Amygdala (tissue), 56 donors: ENCODE measurements at places on chromosomes 4 and X.

DNA sequence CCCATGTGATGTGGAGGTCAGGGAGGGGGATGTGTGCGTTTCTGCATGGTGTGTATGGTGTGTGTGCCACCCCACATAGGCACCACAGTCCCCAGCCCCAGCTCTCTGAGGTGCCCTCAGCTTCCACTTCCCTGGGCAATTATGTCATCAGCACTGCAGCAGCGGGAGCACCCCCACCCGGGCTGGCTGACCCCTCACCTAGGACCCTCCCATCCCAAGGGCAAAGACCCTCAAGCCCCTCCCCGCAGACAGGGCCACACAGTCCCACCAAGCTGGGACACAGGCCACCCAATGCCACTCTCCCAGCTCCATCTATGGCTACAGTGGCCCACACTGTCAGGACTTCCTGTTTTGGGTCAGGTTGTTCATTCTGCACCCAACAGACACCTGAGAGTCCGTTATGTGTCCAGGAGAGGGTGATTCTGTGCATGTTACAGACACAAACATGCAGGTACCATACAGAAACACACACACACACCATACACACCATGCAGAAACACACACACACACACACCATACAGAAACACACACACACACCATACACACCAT, 75.2 kb downstream of the JAKMIP1 start:
- no peak for DNase-seq

DNA sequence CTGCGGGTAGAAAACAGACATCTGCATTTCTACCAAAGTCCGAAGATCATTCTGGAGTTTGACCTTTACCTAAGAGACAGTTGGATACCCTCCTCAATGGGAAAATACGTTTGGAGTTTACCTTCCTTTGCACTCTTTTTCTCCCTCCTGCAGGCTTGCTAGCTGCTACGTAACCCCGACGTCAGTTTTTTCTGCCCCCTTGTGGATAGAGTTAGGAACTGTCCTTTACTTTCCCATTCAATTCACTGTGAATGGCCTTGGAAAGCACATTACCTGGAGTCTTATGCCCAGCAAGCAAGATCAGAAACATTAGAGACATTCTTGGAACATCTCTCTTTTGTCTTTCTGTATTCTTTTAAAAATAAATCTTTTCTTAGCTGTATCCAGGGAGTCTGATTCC, 250.7 kb downstream of the NAP1L3 start:
- DNase-seq, result no peak

- no peak for DNase-seq
These were observed 43.1 kb upstream of the FGF2 start for GRCh38 chr4:122783301-122784215.

- DNase-seq, result no peak
These were observed 20.9 kb upstream of the MSANTD1 start for GRCh38 chr4:3227878-3228675.

- no peak for DNase-seq
These were observed 55.5 kb downstream of the SMIM20 start for GRCh38 chr4:25969374-25970155.

GRCh38 chr4:41693629-41694028, 54.9 kb downstream of the PHOX2B start:
- no peak for DNase-seq

DNA sequence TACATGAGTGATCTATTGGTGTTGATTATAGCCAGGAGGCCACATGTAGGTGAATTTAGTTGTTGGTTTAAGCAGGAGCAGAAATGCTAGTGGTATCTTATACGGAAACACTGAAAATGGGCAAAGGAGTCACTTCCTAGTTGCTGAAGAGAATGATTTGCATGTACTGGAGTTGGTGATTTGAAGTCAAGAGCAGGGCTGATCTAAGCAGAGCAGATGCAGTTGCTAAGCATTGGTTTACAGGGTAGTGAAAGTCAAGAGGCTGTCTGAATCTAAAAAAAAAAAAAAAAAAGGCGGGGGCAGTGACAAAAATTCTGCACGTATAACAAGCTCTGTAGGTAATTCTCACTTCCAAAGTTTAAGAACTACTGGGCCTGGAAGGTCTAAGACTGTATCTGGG, 90.4 kb upstream of the HPRT1 start:
- no peak for DNase-seq

DNA sequence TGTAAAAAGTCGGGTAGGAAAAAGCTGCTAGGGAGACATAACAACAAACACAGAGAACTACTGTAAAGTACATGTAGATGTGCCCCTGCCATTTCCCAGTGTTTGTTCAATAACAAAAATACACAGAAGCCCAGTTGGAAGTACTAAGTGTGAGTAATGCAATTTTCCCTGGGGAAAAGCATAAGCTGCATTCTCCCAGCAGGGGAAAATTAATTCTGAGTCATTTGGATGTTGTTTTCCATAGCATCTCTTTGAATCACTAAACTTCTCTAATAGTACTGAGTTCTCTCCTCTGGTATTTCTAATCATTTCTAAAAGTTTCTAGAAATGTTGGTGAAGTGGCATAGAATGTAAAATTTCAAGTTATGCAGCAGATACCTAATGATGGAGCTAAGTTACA, 1114.9 kb downstream of the C4orf33 start:
- no peak for DNase-seq

DNA sequence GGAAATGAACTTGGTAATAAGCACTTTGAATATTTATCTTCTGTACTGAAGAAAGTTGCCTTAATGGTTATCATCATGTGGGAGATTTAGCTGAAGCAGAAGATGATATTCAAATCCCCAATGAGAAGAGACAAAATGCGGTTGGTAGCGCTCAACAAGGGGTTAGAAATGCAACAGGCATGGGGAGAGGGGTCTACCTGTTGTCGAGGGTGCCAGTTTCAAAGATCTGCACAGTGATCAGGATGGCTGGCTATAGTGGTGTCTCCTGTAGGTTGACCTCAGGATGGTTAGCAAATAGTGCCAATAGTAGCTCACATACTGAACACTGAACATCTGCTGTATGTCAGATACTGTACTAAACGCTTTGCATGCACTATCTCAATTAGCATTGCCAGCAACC, 7.0 kb upstream of the HS6ST2 start:
- DNase-seq, result no peak

DNA sequence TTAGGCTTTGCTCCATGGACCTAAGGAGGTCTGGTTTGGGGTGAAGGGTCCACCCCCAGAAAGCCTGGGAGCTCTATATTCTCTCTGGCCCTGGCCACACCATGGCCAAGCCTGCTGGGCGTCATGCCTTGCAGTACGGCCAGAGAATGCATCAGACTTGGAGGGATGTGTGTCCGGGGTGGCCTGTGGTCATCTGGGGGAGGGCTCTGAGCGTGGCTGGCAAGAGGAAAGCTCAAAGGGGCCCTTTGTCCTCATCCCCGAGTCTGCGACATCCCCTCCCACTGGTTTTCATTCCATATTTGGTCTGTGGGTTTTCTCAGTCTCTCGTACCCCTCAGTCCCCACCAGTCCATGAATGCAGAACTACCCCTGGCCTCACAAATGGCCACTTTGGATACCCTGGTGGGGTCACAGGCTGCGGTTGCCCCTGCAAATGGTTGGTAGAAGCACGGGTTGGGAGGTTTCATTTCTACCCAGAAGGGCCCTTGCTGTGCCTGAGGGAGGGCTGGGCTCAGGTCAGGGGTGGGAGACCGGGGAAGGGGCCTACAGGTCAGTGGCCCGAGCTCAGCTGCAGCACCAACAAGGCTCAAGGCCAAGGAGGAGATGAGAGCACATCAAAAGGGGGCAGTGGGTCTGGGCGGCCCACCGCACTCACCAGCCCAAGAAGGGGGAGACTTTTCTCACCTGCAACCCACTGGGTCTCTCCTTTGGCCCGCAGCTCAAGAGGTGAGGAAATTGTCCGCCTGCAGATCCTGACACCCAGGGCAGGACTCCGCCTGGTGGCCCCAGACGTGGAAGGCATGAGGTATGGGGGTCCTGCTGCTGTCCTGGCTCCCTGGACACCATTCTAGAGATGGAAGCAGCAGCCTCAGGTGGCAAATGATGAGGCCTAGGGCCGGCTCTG, 30.2 kb downstream of the ZNF185 start:
- peak; percentile 41 for DNase-seq

DNA sequence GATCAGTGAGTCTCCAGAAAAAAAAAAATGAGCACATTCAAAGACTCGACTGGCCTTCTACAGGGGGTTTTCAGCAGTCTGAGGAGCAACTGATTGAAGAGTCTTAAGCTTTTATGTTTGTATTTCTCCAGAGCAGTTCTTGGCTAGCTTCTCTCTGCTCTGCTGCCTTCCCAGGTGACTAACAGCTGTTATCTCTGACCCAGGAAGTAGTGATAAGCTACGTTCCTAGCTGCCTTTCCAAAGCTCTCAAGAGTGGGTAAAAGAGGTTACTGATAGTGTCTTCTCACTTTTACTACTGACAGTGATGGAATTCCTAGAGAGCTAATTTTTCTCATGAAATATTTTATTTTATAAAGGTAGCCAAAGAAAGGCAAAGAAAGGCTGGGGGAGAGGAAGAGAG, 66.6 kb downstream of the ENOX2 start:
- DNase-seq, result no peak

- DNase-seq, result no peak
These were observed 29.8 kb downstream of the OPHN1 start for GRCh38 chrX:68403522-68403921.

DNA sequence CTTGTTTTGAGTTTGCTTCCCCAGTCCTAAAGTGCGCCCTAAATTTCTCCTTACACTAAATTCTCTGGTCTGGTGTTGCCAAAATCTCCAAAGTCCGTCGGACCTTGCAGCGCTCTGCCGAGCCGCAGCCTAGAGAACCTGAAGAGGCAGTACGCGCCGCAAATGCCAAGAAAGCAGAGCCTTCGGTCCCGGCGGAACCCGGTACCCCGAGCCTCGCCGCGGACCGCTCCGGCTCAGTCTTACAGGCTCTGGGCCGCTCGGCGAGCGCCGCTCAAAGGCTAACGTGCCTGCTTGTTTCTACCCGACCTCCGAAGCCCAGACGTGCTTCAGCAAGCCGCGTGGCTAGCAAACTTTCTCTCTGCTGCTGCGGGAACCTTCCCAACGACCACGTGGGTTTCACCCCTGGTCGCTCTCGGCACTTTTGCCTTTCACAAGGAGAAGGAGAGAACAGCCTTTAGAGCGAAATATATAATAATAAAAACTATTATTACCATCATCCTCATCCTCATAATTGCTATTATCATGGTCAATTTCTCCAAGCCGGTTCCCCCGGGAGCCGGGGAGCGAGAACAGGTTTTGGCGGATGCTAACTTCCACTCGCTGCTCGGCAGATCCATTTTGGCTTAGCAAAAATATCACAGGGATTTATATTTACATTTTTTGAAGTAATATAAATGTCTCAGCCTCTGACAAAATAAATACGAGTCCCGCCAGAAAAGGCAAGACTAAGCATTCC, 2.2 kb upstream of the HTR2C start:
- no peak for DNase-seq

- no peak for DNase-seq
These were observed 8.9 kb upstream of the ADGRG4 start for GRCh38 chrX:136291824-136292223.

DNA sequence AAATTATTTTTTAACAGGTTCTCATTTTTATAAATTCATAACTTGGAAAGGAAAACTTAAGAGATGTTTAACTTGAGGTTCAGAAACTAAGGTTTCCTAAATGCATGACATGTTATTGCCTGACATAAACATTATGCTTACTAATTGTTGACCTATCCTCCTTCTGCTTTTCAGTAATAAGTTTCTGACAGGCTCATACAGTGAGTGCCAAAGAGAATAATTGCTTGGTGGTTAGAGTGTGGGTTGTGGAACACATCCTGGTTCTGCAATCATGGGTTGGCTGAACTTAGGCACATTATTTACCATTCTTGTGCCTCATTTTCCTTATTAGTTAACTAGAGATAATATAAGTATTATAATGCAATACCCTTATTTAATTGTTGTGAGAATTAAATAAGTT, 56.5 kb downstream of the BMPR1B start:
- no peak for DNase-seq

DNA sequence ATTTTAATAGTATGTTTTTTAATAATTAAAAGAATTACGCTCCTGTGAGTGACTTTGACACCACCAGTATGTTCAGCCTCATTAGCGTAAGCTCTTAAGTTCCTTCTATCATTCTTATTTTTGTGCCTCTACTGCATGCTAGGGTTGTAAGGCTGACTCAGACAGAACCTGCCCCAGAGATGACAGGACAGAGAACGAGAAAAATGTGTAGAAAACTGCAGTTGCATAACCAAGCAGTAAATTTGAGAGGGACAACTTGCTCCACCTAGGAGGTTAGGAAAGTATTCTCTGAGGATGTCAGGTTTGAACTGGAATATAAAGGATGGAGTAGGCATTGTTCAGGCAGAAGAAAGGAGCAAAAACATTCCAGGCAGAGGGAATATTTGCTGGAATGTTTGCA, 98.7 kb downstream of the NFKB1 start:
- DNase-seq, result no peak

DNA sequence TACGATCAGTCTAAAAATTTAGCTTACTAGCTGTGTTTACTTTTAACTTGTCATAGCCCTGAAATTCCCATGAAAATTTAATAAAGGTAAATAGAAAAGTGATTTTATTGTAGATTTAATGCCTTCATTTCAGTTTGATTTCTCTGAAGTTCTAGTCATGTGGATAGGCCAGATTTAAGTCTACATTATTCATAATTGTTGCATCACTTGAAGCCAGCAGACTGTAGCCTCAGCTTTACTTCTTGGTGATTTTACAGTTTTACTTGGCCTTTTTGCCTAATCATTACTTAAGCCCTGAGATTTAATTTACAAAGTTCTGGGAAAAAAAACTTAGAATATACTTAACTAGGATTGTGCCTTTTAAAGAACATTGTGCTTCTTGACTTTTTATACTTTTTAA, 73.5 kb upstream of the FHDC1 start:
- no peak for DNase-seq

- DNase-seq, result no peak
These were observed 81.2 kb upstream of the PRSS48 start for GRCh38 chr4:151195801-151196200.

- DNase-seq, result no peak
These were observed 8.8 kb upstream of the BMP2K start for GRCh38 chr4:78767350-78767749.

DNA sequence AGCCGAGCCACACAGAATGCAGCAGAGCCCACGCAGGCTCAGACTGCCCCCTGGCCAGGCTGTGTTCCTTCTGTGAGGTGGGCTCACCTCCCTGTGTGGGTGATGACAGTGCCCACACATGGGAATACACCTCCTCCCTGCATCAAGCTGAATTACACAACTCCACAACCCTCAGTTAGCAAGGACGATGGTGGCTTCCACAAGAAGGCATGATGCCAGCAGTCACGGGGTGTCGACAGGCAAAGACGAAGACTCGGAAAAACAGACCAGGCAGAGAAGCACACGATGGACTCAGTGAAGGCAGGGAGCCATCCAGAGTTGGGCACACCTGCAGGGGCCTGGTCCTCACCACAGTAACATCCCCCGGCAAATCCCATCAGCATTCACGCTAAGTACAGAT, 12.1 kb downstream of the LETM1 start:
- no peak for DNase-seq

DNA sequence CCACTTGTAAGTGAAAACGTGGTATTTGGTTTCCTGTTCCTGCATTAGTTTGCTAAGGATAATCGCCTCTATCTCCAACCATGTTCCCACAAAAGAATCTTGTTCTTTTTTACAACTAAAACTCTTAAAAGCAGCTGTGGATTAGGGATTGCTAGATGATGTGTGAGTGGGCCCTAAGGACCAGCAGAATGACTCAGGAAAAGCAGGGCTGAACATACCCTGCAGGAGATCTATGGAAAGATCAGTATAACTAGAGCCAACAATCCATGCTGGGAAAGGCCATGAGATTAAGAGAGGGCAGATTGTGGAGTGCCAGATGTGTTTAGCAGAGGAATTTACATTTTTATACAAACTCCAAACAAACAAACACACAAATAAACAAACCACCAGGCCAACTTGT, 128.4 kb upstream of the TMEM164 start:
- DNase-seq, result no peak
